ENCODE measurements at places on chromosomes 12 and 14. TPM values are rescaled to one million over a fixed set of nuclear protein-coding genes. Genes with fewer than 3 reads are reported as not detected.

TCTN2 gene
- 9.0 TPM for total RNA-seq

NGB gene
- total RNA-seq, result not detected

NFATC4 gene
- 30.3 TPM for total RNA-seq

LIN7A gene
- total RNA-seq, result 36.6 TPM

CHGA gene
- total RNA-seq, result not detected

HOXC6 gene
- under 0.01 TPM for total RNA-seq

NID2 gene
- 216 TPM for total RNA-seq

FAM186B gene
- 0.28 TPM for total RNA-seq

All from regular cardiac myocyte (primary cell).